Stimulated activated CD4-positive, alpha-beta T cell treated with anti-CD3 and anti-CD28 coated beads, Interleukin-4, amount 100 ng/mL, for 24 hours (primary cell): ENCODE measurements at places on chromosomes 5 and 9.
A peak's percentile ranks its signal among the peaks of the same experiment; 100 is the strongest.

- no peak for DNase-seq
Measured at GRCh38 chr9:89804766-89805531, 200.1 kb downstream of the GADD45G start.

DNA sequence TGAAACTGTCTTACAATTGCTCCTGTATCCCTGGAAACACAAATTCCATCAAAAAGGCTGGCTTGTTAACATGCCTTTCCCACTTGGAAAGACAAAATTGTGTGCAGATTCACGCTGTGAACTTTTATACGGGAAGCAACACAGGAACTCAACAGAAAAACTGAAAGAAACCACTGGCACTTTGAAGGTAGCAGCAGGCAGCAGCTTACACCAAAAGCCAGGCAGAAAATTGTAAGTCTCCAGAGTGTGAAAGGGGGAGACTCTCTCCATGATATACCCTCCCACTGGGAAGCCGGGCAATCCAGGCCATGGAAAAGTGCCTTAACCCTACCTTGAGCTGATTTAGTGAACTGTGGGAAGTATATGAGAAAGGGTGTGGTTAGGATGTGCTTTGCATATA lies 943.7 kb downstream of the CDH18 start:
- no peak for DNase-seq

DNA sequence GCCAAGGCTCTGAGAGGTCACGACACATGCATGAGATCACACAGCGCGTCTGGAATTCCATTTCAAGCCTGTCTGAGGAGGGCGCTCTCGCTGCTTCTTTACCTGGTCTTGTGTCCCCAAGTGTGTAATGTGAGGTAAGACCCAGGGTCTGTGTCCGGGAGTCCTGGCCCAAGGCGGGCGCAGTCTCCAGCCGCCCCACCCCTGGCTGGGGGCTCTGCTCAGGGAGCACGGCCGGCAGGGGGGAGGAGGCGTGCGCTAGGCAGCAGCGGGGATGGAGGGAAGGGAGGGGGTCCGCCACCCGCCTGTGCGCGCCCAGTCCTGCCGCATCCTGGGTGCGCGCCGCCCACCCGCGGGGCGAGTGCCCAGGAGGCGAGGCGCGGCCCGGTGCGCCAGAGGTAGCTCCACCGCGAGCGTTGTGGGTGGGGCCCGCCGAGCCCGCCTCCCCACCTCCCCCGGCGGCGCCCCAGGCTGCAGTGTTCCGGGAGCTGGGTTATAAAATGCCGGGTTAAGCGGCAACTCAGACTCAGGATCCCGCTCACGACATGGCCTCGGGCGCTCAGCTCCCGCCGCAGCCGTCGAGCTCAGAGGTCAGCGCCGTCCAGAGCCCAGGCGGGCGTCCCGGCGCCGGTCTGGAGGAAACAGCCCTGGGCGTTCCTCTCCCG lies at the start of gene CCNI2:
CCNI2 (plus strand) TSS at position 473 of the 662 bp plus-strand sequence; CDS start at position 543, 70 bp downstream.
- peak; percentile 62 for DNase-seq

- no peak for DNase-seq
Measured at GRCh38 chr5:146273109-146273508, 65.5 kb upstream of the POU4F3 start.

DNA sequence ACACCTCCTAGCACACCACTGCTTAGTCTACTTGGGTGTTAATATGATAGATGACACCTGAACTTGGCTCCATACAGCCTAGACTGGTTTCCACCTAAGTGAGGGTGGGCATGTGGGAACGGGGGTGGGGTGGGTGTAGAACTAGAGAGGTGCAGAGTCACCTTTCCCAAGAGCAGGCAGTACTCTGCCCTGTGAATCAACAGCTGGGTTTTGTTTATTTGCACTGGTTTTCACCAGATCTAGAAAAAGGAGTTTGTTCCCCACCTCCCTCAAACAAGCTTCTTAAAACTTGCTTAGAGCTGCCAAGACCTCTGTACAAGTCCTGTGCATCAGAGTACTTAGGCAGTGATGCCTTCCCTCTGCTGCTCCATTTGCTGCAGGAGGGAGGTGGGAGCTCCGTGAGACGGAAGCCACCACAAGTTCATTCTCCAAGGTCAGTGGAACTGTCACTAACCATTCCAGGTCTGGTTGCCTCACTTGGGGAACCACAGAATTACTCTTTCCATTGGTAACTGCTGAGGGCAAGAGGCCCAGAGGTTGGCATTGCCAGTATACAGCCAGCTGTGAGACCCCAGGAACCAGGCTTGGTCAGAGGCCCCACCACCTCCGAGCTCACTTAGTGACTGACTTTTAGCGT lies 163.5 kb downstream of the NR3C1 start:
- no peak for DNase-seq

- no peak for DNase-seq
Measured at GRCh38 chr9:133124123-133124906, 3.3 kb upstream of the RALGDS start.

DNA sequence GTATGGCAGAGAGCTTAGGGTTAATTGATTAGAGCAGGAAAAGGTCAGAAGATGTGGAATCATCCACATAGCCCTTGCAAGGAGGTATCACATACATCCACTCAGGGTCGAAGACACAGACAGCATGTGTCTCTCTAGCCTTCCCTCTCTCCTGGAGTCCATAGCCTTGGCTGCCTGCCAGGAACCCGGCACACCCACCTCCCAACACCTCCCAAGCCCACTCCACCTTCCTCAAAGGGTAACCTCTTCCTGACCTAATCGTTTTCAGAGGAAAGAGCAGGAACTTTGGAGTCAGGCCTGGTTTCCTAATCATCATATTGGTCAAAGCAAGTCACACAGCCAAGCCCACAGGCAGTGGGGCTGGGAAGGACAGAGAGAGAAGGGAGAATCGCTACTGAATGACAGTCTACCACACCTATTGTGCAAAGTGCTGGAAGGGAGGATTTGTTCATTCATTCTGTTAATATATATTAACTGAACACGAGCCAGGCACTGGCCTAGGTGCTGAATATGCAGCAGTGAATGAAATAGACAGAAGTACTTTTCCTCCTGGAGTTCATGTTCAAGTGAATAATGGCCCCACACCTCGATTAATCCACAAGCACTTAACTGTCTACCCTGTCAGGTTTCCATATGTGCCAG lies 107.8 kb downstream of the KCNIP1 start:
- DNase-seq: no peak

- DNase-seq: no peak
Measured at GRCh38 chr9:36462245-36462644, 62.2 kb upstream of the RNF38 start.

- DNase-seq: no peak
Measured at GRCh38 chr5:82422751-82423181, 144.6 kb upstream of the RPS23 start.

- no peak for DNase-seq
Measured at GRCh38 chr9:137423514-137424291, 510 bp downstream of the NOXA1 start.

DNA sequence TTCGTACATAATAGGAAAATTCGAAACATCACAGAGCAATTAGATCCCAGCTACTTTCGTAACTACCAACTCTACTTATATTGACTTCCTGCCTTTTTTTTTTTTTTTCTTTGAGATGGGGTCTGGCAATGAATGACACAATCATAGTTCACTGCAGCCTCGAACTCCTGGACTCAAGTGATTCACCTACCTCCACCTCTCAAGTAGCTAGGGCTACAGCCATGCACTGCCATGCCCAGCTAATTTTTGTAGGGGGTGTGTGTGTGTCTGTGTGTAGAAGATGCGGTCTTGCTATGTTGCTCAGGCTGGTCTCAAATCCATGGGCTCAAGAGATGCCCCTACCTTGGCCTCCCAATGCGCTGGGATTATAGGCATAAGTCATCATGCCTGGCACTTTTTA lies 5.8 kb upstream of the PAIP2 start:
- DNase-seq: no peak

DNA sequence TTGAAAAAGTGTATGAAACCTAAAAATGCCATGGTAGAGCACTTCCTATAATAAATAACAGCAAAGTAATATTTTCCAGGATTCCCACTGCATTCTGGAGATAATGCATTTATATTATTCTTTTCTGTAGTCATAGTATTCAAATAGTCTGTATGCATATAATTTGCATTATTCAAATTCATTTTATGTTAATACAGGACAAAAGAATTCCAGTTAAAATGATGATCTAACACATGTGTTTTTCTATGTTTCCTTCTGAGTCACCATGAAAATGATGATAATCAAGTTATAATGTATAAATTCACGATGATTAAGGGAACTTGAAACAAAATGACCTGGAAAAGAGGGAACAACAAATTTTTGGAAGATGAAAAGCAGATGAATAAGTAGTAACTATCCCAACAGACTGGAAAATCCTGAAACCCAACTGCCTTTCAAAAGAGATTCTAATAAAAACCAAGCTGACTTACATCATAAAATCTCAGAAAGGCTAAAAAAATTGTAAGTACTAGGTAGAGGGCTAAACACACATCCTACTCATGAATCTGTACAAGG lies 358.6 kb upstream of the PAPPA start:
- DNase-seq: no peak

GRCh38 chr5:14528926-14529325 lies 52.7 kb upstream of the OTULINL start:
- no peak for DNase-seq

GRCh38 chr5:134288610-134289009 lies 62.7 kb upstream of the PPP2CA start:
- no peak for DNase-seq

DNA sequence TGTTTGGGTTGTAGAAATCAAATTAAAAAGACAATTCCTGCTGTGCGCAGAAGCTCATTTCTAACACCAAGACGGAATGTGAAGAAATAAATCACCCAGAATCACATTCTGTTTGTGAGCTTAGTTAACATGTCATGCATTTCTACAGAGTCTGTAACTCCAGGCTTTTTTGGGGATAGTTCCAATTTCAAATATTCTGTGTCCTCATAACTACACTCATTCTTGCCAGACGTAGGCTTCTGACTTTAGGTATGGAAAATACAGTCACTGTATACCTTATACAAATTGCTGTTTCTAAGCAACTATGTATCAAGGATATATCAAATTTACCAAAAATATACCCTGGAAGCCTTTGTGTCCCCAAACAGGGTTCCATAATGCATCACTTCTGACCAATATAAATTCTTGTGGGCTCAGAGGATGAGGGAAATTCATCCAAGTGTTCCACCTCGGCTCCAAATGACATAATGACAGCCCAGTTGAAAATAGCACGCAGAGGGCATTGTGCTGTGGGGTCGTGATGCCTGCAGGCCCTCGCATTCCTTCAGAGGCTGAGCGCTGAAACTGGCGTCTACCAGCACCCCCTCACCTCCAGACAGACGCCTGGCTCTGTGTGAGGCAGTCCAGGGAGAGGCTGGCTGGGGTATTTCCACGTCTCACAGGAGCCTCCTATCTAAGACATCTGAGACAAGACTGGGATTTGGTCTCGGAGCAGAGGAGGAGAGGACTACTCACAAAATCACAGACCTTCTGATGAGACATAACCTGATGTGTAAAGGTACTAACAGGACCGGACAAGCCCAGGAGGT lies 79.8 kb downstream of the KLF4 start:
- DNase-seq: no peak

DNA sequence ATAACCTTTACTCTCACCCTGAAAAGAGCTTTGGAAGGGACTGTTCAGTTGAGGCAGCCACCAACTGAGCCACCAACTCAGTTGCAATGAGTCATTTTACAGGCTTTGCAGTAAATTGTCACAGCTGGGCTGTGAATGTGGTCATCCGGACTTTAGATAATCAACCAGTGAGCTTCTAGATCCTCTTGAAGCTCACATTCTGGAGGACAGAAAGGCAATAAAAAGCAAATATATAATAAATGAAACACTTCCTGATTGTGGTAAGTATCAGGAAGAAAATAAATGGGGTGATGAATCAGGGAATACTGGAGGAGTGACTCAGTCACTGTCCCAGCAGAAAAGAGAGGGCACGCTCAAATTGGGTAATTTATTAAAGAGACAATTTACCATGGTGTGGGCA lies 13.2 kb upstream of the C5orf58 start:
- no peak for DNase-seq

DNA sequence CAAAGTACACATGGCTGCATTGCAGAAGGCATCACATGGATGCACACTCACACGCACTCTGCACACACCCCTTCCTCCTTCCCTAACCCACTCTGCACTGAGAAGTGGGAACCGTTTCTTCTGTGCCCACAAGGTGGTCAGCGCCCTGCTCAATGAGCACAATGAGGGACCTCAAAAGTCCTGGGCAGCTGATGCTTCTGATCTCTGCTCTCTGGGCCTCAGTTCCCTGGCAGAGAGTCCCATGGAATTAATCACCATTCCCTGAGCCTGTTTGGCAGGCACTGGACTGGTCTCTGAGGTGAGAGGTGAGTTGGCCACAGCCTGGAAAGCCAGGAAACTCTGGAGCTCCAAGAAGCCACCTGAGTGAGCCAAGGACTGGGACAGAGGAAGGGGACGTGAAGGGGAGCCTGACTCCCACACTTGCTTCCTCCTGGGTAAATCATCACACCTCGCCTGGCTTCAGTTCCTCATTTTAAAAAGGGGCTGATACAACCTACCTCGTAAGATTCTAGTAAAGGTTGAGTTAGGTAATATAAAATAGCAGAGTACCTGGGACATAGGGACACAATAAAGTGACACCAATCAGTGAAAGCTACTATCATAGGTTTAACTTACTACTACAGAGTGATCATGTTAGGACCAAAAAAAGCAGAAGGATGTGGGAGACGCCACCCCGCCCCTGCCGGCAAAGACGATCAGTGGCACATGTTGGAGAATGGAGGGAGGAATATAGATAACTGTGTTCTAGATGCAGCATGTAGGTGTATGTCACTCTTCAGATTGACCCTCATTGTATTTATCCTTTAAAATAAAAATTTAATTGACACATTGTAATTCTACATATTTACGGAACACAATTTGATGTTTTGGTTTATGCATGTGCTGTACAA lies 21.1 kb upstream of the IGFBPL1 start:
- no peak for DNase-seq

GRCh38 chr9:98172604-98173003 lies 19.8 kb downstream of the CORO2A start:
- no peak for DNase-seq

- peak; percentile 74 for DNase-seq
Measured at GRCh38 chr9:129610473-129611306, 10.2 kb downstream of the C9orf50 start.

DNA sequence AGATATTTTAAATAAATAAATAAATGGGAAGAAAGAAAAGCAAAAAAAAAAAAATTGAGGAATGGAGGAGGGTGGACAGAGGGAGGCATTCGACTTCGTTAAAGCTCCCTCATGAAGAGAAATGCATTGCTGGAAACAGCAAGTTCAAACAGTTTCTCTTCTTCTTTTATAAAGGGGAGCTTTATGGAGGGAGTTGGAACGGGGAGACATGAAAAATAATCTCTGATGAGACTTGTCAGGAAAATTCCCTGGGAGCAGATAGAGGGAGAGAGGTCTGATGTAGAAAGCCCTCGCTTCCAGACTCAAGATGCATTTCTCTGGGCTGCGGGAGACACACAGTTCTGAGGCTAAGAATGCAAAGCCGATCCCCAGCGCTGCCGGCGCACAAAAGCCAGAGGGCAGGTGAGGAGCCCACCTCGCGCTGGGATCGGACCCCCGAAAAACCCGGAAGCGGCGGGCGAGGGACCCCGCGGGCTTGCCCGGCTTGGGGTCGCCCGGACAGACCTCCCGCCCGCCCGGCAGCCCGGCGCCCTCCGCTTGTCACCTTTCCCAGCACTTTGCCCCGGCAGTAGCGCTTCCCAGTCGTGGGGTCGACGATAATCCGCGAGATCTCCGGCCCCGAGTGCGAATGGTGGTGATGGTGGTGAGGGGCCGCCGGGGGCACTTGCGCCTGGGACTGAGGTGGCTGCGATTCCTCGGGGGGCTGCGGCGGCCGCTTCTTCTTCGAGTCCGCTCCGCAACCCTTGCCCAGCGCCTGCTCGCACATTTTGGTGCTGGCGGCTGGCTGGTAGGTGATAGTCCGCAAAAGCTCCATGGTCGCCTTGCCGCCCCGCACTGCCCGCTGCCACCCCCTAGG lies 512 bp downstream of the PLK2 start:
- DNase-seq: peak; percentile 5
